Left renal pelvis (tissue), 4 donors: ENCODE measurements at places on chromosomes 3 and 15. TPM values are rescaled to one million over a fixed set of nuclear protein-coding genes. Genes with fewer than 3 reads are reported as not detected.
A peak's percentile ranks its signal among the peaks of the same experiment; 100 is the strongest.

The ATP8B4 gene
- 3.2 TPM for polyA plus RNA-seq

- no peak for DNase-seq
Observed at GRCh38 chr3:170531054-170531453, 54.8 kb downstream of the SLC7A14 start.

DNA sequence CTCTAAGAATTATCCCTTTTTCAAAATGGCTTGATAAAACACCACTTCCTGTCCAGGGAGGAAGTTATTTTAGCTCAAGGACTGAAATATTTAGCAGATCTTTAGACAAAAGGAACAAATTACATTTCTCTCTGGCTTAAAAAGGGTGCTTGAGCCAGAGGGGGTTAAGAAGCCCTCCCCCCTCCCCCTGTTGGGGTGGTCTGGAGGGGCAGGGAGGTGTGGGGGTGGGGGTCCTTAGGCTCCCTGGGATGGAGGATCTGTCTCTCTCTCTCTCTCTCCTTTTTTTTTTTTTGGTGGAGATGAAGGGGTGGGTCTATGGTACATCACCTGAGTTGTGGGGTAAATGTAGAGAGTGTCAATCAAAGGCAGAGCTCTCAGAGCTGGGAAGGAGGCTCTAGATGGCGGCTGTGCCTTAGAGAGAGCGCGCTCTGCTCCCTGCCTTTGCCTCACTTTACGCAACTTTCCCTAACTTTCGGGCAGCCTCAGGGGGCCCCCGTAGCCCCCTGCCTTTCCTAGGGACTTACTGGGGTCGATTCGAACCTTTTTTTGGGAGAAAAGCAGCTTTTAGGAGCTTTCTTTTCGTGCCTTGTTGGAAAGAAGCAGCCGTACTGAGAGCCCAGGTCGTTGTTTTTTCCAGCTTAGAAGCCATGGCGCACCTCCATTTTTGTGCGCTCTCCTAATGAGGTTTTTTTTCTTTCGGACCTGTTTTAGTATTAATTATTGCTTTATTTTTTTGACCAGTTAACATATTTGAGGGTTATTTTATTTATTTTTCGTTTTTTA, at the start of gene CHD2:
CHD2 (plus strand) TSS at position 377 of the 783 bp plus-strand sequence. CDS start 914 bp downstream, outside the sequence.
- DNase-seq = no peak

DNA sequence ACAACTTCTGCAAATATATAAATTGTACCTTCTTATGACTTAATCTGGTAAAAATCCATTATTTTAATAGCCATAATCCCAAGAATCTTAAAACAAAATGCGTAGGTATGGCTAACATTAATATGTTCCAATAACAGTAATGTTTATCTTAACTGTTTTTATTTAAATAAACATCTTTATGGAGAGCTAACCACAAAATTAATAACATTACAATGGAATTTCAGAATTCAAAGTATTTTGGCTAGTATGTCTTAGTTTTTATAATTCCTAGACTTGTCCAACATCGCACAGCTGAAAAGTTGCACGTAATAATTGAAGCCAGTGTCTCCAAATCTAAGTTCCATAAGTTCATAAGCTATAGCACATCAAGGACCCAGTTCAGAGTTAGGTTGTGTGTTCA, 47.6 kb downstream of the ANKRD28 start:
- no peak for DNase-seq

The CCR3 gene
- not detected for polyA plus RNA-seq

The IQCF5 gene
- not detected for polyA plus RNA-seq

The TEX55 gene
- polyA plus RNA-seq = not detected

The ARNT2 gene
- 56.3 TPM for polyA plus RNA-seq

The PLA2G4D gene
- 0.13 TPM for polyA plus RNA-seq

- DNase-seq = no peak
Observed at GRCh38 chr3:141083836-141084649, 32.9 kb downstream of the SPSB4 start.

GRCh38 chr3:122014741-122015140, 7.3 kb downstream of the ILDR1 start:
- DNase-seq = no peak

The FSTL1 gene
- 1,602 TPM for polyA plus RNA-seq

- DNase-seq = no peak
Observed at GRCh38 chr15:85412956-85413854, 32.8 kb downstream of the AKAP13 start.

The LRRN1 gene
- 19.4 TPM for polyA plus RNA-seq

GRCh38 chr3:69128509-69128908, 6.1 kb upstream of the LMOD3 start:
- DNase-seq = no peak

- DNase-seq = no peak
Observed at GRCh38 chr3:25563601-25564000, 101.1 kb downstream of the TOP2B start.

DNA sequence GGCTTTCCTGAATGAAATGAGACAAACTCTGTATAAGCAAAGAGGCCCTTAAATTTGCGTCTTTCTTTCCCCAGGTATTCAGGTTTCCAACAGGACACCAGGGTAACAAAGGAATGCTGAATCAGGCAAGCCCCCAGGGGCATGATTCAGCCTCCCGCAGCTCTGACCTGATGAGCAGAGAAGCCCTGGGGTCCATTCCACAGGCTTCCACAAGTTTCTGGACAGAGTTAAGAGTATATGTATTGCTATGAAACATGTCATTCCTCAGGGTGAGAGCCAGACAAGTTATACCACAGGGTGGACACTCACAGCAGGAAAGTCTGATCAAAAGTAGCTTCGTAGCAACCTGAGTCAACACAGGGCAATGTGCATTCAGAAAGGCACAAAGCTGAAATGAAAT, 68.1 kb upstream of the CTNNB1 start:
- no peak for DNase-seq

- no peak for DNase-seq
Observed at GRCh38 chr15:80250614-80251427, 1.2 kb downstream of the CTXND1 start.

GRCh38 chr3:132290833-132291232, 26.4 kb upstream of the ACP3 start:
- DNase-seq = no peak

The EPHA3 gene
- 6.4 TPM for polyA plus RNA-seq

DNA sequence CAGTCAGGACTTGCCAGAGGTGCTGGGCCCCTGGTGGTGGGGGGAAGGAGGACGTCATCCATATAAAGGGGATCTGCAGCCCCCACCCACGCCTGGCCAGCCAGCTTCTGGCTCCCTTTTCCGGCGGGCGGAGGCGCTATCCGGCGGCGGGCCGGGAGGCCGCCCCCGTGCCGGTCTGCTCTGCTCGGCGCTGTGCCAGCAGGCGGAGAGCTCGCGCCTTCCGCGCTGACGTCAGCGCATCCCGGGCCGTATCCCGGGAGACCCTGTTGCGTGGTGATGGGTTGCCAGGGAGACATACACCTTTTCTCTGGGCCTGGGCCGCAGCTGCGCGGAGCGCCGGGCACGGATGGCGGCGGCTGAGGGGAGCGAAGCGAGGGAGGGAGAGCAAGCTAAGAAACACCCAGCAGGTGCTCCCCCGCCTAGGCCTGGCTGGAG, 1.1 kb downstream of the FAM131A start:
- DNase-seq = no peak

GRCh38 chr15:87082581-87082980, 1002.9 kb downstream of the AGBL1 start:
- no peak for DNase-seq

- DNase-seq = no peak
Observed at GRCh38 chr3:157174290-157174648, 14.3 kb upstream of the CCNL1 start.

GRCh38 chr3:128495435-128495970, 2.5 kb upstream of the GATA2 start:
- DNase-seq = no peak

- DNase-seq = no peak
Observed at GRCh38 chr3:185021256-185021655, 131.6 kb downstream of the C3orf70 start.

GRCh38 chr15:94206463-94207167, 24.7 kb upstream of the MCTP2 start:
- DNase-seq = no peak

DNA sequence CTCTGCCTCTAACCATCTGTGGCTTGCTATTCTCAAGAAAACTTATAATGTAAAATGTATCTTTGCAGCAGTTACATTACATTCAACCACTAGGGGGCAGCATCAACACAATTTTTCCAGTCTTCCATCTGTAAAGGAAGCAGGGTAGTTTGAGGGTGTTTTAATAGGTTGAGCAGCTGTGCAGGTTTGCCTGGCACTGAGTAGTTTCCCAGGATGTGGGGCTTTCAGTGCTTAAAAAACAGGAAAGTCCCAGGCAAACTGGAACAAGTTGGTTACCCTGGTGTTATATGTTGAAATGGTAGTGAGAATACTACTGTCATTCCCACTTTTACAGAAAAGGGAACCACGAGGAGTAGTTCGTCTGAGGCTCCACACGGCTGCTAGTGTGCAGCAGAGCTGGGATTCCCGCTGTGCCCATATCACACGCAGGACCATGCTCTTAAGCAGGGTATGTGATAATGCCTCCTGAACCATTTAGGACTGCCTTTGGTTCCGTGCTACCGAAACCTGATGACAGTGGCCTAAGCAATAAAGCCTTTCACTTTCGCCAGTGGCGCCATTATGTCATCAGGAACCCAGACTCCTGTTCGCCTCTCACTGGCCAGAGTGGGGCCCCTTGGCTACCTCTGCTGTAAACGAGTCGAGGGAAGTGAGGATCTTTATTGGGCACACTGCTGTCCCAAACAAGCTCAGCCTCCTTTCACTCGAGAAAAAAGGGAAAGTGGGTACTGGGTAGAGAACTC, 64.7 kb upstream of the ZBTB38 start:
- DNase-seq = peak; percentile 61
